Naive thymus-derived CD4-positive, alpha-beta T cell (primary cell): ENCODE measurements at places on chromosomes 1 and 21.

- no peak for DNase-seq
Measured at GRCh38 chr1:158813164-158813563, 18.0 kb upstream of the MNDA start.

GRCh38 chr1:201665036-201665435 lies 126.1 kb downstream of the NAV1 start:
- DNase-seq = no peak

GRCh38 chr1:67434491-67434890 lies 4.3 kb upstream of the SERBP1 start:
- no peak for DNase-seq

DNA sequence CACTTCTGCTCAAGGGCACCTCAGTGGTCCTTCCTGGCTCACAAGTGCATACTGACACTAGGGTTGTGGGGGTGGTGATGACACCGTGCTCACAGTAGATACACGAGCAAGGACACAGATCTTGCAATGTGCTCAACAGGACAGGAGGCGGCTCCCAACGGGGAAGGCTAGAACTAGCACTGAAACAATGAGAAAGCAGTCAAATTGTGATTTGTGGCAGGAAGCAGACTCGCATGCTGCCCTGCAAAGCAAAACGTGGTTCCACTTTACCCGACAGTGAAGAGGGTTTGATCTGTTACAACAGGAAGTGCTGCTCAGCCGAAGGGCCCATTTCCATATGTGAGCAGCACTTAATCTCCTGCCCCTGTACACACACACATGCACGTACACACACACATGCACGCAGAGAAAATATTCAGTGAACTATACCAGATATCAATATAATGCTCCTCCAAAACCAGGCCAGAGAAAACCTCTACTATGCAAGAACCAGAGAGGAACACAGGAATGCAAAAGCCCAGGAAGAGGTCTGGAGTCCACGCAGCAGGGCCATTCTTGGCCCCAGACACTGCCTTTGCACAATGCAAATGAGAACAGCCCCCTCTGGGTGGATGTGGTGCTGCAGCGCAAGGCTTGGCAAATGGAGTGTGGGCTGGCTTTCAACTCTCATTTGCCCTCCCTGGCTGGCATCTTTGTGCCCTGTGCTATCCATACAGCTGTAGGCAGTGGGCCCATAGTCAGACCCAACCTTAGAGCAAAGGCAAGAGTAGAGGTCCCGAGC lies 47.1 kb downstream of the KANK4 start:
- DNase-seq = peak; percentile 80

DNA sequence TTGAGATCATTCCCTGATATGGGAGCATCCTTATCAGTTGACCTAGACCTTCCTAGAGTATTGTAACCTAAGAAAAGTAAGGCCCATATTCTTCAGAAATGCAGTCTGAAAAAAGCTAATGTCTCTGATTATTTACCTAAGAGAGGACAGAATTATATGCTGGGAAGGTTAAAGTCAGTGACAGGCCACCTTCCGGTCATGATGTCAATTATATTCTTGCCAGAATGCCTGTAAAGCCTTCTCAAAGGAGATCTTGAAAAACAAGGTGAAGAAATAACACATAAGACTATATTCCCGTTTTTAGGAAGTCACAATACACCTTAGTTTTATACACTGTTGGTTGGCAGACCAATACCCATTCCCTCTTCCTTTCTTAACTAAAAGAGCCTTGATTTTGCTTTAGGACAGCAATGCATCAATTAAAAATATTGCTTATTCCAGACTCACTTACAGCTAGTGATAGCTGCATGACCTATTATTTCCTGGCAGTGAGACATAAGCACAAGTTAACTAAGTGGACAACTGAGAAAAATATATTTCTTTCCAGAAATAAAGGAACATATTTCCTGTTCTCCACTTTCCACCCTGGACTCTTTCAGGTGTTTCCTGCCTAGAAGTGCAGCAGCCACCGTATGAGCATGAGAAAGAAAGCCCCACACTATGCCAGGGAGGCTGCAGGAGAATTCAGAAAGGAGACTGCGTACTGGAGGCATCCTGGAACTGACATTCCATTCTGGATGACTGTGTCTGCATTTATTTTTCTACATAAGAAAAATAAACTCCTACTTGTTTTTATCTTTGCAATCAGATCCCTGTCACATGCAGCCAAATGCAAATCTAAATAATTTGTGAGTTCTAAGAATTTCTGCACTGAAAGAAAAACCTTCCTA lies 332.9 kb upstream of the PTBP2 start:
- DNase-seq = no peak

GRCh38 chr1:64515427-64515826 lies 45.5 kb downstream of the CACHD1 start:
- no peak for DNase-seq

- no peak for DNase-seq
Measured at GRCh38 chr1:182957902-182958395, 5.0 kb upstream of the SHCBP1L start.

DNA sequence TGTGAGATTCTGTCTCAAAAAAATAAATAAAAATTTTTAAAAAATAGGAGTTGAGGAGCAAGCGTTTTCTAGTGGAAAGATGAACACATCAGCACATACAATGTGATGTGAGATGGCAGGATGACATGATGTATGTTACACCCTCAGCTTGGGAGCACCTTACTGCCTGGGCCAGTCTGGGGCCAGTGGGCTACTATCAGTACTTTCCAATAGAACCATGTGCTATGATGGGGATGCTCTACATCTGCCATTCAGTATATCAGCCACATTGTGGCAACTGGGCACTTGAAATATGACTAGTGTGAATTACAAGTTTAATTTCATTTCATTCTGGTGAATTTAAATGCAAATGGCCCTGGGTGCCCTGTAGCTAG lies 156.0 kb downstream of the PGBD5 start:
- no peak for DNase-seq

DNA sequence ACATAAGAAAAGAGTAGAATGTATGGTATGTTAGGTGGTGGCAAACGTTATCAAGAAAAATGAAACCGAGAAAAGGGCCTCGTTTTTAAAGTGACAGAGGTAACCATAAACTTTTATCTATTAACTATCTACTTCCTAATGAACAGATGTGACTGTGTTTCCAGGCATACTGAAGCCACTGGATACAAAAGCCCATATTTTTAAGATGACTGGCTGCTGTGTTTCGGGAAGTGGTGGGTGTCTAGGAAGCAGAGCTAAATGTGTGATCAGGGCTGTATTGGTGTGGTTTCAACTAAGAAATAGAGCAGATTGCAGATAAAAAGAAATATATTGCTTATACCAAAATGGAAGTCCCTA lies 71.8 kb downstream of the CHRM3 start:
- no peak for DNase-seq

GRCh38 chr1:7884757-7885156 lies 31.9 kb upstream of the UTS2 start:
- no peak for DNase-seq

- DNase-seq = no peak
Measured at GRCh38 chr1:227166559-227166958, 151.7 kb downstream of the CDC42BPA start.

GRCh38 chr1:159012495-159012894 lies 2.8 kb downstream of the IFI16 start:
- peak; percentile 58 for DNase-seq

DNA sequence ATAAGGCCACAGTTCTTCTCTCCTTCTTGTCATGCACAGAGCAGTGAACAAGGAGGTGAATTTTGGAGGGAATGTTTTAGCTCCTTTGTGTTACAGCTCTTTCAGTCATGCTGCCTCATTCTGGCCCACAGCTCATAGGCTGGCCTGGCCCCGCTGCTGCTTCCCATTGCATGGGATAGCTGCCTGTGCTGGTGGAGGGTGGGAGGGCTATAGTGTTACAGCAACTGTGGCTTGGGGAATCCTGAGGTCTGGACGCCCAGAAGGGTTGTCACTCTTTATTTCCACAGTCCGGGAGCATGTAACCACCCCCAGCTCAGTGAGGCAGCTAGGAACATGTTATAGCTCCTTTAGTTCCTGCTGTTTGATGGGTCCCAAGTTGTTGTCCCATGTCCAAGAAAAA lies 210.3 kb downstream of the AMY1C start:
- DNase-seq = no peak

DNA sequence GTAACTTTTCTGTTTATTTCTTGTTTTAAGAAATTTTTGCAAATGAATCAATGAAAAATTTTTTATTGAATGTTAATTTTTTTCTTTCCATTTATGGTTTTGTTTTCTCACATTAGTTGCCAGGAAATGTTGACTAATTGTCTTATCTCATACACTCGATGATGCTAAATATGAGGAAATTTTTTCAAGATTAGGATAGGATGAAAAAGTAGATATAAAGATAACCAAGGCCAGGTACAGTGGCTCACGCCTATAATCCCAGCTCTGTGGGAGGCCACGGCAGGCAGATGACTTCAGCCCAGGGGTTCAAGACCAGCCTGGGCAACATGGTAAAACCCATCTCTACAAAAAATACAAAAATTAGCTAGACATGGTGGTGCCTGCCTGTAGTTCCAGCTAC lies 12.6 kb downstream of the LAX1 start:
- DNase-seq = no peak

- no peak for DNase-seq
Measured at GRCh38 chr1:100304227-100304626, 38.2 kb downstream of the RTCA start.

GRCh38 chr21:44722731-44723130 lies 11.4 kb upstream of the TSPEAR start:
- DNase-seq = no peak

GRCh38 chr1:11539850-11540772 lies 61.2 kb downstream of the DISP3 start:
- no peak for DNase-seq

GRCh38 chr1:44327679-44328491 lies 27.2 kb downstream of the ERI3 start:
- DNase-seq = no peak

- no peak for DNase-seq
Measured at GRCh38 chr1:31874942-31875341, 59.1 kb upstream of the SPOCD1 start.

- no peak for DNase-seq
Measured at GRCh38 chr1:213724640-213725536, 262.9 kb upstream of the PROX1 start.

GRCh38 chr1:72516264-72516663 lies 233.9 kb upstream of the NEGR1 start:
- no peak for DNase-seq

DNA sequence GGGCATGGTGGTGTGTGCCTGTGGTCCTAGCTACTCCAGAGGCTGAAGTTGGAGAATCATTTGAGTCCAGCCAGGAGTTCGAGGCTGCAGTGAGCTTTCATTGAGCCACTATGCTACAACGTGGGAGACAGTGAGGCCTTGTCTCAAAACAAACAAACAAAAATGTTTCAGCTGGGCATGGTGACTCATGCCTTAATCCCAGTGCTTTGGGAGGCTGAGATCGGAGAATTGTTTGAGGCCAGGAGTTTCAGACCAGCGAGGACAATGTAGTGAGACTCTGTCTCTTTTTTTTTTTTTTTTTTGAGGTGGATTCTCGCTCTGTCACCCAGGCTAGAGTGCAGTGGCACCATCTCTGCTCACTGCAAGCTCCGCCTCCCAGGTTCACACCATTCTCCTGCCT lies 5.0 kb upstream of the RPL5 start:
- no peak for DNase-seq

GRCh38 chr1:64967381-64967780 lies 1.0 kb upstream of the JAK1 start:
- DNase-seq = no peak

DNA sequence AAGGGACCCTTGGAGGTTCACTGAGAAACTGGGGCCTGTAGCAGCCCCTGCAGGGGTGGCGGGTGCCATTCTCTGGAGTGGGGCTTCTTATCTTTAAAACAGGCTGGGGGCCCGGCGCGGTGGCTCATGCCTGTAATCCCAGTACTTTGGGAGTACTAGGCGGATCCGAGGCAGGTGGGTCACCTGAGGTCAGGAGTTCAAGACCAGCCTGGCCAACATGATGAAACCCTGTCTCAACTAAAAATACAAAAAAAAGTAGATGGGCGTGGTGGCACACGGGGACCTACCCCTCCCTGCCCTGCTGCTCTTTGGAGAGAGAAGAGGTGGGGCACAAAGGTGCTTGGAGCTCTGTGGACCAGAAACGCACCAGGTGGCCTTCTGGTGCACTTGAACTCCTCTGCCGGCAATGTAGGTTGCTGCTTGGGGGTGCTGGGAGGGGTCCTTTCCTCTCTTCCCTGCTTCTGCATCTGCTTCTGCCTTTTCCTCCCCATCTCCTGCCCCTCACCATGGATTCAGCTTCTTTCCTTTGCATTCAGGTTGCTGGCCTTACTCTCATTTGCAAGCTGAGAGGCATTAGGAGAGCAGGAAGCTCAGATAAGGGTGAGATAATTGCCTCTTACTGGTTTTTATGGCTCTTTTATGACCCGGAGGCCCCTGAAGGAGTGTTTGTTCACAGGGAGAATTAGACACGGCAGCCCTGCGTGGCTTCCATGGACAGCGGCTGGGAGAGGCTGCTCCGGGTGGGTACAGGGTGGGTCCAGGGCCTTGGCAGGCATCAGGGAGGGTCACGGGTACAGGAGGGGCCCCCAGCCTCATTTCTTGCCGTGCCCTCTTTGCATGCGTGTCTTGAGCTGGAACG lies 57.4 kb downstream of the ARHGEF10L start:
- DNase-seq = no peak

DNA sequence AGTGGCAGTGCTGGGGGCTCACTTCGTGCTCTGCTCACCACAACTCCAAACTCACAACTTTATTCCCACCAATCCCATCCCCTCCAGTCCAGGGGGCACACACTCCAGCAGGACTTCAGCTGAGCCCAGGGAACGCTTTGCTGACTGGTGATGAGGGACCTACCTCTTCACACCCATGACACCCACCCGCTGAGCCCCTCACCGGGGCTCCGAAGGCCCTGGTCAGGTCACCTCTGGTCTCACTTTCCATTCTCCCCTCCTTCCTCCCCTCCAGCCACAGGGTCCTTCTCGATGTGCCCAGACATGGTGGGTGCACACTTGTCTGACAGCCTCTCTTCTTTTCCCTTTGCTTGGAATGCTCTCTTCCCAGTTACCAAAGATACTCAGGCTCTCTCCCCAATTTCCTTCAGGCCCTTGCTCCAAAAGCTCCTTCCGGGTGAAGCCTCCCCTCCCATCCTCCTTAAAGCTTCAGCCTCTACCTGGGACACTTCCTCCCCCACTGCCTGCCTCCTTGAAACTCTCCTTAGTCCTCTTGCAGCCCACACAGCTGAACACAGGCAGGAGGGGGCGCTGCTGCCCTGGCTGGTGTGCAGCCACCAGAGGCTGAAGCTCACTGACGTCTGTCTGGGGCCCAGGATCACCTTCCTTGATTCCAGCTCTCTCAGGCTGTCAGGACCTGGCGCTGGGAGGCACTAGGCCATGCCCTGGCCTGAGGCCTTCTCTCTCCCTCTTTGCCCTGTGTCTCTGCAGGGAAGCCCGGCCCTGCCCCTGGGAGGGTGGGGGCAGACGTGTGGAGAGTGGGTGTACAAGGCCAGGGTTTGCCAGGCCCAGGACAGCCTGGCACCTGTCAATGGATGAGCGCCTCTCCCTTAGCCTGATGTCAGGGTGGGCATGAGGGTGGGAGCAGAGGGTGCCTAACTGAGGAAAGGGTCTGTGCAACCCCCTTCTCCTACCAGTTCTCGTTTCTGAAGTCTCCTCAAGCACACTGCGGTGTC lies 1.6 kb downstream of the KCNE1 start:
- DNase-seq = no peak
